ENCODE measurements at places on chromosomes 13 and 19. TPM values are rescaled to one million over a fixed set of nuclear protein-coding genes. Genes with fewer than 3 reads are reported as not detected.

The MFSD12 gene
- 110 TPM for total RNA-seq

The DMRTC2 gene
- not detected for total RNA-seq

- H3K4me1 ChIP-seq: peaks cover 8% of the 10 kb centered on the region
- no peak overlapping the region for H3K4me3 ChIP-seq
- H3K27ac ChIP-seq: no peak overlapping the region
Observed at GRCh38 chr13:41492432-41493260, 35.3 kb downstream of the RGCC start.

- peak; percentile 96 for DNase-seq
- H3K27ac ChIP-seq: no peak overlapping the region
- H3K4me1 ChIP-seq: no peaks in the 10 kb centered on the region
Observed at GRCh38 chr19:46697204-46697960, 19.5 kb downstream of the PRKD2 start.

GRCh38 chr13:40485611-40486517, 180.6 kb downstream of the FOXO1 start:
- no peak overlapping the region for H3K27ac ChIP-seq
- H3K27me3 ChIP-seq: no peaks in the 10 kb centered on the region
- peaks cover 5% of the 10 kb centered on the region for H3K4me1 ChIP-seq

GRCh38 chr13:23793711-23794110, 95.5 kb downstream of the MIPEP start:
- peaks cover 8% of the 10 kb centered on the region for H3K4me1 ChIP-seq
- H3K27ac ChIP-seq: no peak overlapping the region
- H3K4me3 ChIP-seq: no peak overlapping the region
- no peaks in the 10 kb centered on the region for H3K36me3 ChIP-seq
- no peaks in the 10 kb centered on the region for H3K27me3 ChIP-seq

GRCh38 chr19:46537136-46538097, 41.8 kb upstream of the PNMA8B start:
- peak; percentile 62 for DNase-seq
- H3K4me1 ChIP-seq: no peaks in the 10 kb centered on the region
- H3K27me3 ChIP-seq: no peaks in the 10 kb centered on the region
- H3K36me3 ChIP-seq: no peaks in the 10 kb centered on the region
- no peak overlapping the region for H3K27ac ChIP-seq

DNA sequence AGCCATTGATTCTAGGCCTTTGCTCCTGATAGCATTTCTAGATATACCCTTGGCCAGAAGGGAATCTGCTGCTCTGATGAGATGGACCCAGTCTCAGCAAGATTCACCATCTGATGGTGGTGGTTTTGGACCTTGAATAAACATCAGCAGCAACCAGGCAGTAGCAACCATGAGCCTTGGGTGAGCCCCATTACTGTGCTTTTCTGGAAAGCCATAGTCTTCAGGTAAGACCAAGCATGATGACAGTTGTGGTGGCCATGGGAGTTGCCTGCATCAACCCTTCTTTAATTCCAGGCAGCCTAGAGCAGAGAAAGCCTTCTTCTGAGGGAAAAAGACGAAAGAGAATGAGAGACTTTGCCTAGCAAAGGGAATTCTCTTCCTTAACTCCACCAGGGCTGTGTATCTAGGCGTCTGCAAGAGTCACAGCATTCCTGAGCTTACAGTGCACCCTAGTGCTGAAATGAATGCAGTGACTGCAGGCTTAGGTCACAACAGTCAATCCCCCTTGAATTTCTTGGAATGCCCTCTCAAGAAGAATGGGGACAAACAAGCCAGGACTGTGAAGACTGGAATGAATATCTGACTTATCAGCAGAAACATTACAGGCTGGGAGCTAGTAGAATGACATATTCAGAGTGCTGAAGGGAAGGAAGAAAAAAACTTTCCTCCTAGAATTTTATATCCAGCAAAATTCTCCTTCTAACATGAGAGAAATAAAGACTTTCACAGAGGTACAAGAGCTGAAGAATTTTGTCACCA, 942.4 kb upstream of the PCDH20 start:
- no peaks in the 10 kb centered on the region for H3K27me3 ChIP-seq
- H3K4me1 ChIP-seq: no peaks in the 10 kb centered on the region
- no peaks in the 10 kb centered on the region for H3K36me3 ChIP-seq
- H3K4me3 ChIP-seq: no peak overlapping the region

- H3K36me3 ChIP-seq: no peaks in the 10 kb centered on the region
- no peaks in the 10 kb centered on the region for H3K27me3 ChIP-seq
- H3K4me3 ChIP-seq: no peak overlapping the region
- no peak for DNase-seq
- H3K4me1 ChIP-seq: peaks cover 36% of the 10 kb centered on the region
Observed at GRCh38 chr13:44308352-44308751, 65.3 kb upstream of the SERP2 start.

GRCh38 chr19:40811478-40812341, 12.7 kb downstream of the EGLN2 start:
- H3K27ac ChIP-seq: peak overlapping the region; percentile 77
- H3K36me3 ChIP-seq: peaks cover 17% of the 10 kb centered on the region
- no peaks in the 10 kb centered on the region for H3K27me3 ChIP-seq
- H3K4me1 ChIP-seq: peaks cover 21% of the 10 kb centered on the region

DNA sequence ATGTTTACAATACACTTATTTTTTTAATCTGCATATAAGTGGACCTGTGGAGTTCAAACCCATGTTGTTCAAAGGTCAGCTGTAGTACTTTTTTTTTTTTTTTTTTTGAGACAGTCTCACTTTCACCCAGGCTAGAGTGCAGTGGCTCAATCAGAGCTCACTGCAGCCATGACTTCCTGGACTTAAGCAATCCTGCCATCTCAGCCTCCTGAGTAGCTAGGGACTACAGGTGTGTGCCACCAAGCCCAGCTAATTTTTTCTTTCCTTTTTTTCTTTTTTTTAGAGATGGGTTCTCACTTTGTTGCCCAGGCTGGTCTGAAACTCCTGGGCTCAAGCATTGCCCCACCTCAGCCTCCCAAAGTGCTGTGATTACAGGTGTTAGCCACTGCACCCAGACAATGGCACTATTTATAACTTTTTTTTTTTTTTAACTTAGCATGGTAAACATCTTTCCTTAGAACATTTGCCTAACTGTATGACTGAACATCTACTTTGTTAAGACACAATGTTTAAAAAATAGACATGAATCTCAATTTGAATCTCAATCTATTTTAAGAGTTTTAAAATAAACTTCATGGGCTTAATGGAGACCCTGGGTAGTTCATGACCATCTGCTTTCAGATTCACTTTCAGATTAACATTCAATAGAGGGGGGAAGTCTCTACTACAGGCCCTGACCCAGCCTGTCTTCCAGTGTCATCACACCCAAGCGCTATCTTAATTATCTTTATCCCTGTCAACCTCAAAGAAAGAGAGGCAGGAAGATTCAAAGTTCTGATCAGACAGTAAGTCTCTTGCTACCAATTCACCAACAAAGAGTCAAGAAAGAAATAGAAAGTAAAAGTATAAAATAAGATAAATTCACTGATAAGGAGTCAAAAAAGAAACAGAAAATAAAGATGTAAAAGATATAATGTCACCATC, 97.7 kb upstream of the DOCK9 start:
- H3K36me3 ChIP-seq: no peaks in the 10 kb centered on the region
- H3K27ac ChIP-seq: no peak overlapping the region
- DNase-seq: no peak
- no peak overlapping the region for H3K4me3 ChIP-seq
- no peaks in the 10 kb centered on the region for H3K27me3 ChIP-seq

Measured in cardiac muscle cell (in vitro differentiated cells and primary cell).